NCI-H1417 treated with DMSO at 0.1 percent for 48 hours (cell line): ENCODE measurements at places on chromosomes 3 and 15.

GRCh38 chr3:121786485-121786884 is 36.9 kb upstream of the GOLGB1 start:
- DNase-seq = no peak

DNA sequence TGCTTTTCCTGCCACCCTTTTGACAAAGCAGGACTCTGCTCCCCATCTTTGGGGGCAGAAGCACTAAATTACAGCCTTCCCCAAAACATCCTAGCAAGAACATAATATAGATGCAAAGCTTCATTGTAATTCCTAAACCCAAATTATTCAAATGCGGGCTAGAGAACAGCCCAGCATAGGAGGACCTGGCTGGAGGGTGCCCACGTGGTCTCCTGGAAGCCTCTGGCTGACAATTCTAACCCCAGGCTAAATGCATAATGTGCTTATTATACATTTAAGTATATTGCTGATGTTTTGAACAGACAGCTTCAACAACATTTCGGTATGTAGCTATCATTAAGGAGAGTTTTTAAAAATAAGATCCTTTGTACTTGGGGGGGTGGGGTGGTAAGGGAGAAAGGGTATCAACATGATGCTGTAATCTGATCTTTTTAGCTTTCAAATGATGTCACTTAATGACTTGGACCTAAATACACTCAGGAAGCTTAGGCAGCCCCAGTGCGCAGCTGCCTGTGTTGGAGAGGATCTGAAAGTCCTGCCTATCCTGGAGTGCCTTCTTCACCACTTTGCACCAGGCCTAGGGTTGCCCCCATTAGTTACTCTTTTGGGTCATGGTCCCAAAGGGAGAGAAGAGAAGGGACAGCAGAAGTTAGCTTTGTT is 57.2 kb upstream of the USP3 start:
- DNase-seq = peak; percentile 68

DNA sequence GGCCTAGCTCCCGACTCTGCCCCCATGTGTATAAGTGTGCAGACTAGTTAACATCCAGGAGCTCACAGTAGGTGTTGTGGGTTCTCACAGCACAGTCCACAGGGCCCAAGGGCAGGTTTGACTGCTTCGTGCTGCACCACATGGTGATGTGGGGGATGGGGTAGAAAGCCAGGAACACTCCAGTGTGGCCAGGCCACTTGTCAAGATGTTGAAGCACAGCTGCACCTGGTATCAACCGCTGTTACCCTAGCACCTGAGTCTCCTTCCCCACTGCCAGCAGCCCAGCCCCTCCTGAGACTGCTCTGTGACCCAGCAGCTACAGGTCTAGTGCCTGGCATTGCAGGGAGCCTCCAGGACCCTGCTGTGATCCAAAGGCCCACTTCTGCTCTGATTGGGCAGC is 53.4 kb downstream of the CHDH start:
- DNase-seq = no peak

DNA sequence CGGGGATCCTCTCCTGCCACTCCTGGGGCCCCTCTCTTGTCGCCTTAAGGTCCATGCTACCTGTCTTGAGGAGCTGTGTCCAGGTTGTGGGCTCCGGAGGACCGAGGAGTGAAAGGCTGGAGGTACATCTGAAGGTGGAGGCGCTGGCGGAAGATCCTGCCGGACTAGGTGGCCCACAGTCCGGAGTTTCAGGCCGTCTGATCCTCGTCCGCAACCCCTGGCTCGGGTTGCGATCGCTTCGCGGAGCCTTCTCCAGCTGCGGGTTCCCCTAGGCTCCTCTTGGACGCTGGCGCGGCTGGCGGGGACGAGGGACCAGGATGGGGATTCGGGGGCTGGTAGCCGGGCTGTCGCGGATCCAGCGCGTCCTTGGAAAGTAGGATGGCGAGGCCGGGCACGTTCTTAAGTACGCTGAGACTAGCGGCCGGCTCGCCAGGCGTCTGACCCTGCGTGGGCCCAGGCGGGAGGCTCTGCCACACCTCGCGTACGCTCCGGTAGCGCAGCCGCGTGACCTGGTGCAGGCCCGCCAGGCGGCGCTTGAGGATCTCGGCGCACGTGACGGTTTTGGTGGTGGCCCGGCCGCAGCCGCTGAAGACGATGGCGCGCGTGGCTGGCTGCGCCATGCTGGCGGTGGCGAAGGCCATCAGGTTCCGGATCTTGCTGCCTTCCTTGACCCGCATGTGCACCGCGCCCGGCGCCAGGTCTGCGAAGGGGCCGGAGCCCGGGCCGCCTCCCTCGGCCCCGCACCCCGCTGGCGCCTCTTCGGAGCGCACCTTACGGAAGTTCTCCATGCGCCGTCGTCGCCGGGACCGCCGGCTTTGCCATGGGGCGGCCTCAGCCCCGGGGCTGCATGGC is 550 bp downstream of the RPP25 start:
- peak; percentile 16 for DNase-seq

DNA sequence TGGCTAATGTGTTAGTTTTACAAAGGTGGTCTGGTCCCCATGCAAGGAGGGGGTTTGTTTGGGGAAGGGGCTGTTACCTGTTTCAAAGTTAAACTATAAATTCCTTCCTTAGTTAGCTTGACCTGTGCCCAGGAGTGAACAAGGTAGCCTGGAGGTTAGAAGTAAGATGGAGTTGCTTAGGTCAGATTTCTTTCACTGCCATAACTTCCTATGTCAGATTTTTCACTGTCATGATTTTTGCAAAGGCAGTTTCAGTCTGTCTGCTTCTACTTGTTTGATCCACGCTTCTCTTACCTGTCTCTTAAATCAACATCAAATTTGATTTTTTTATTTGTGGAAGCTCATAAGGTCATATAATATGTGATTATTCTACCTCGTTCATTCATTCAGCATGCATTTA is 28.6 kb downstream of the STARD9 start:
- DNase-seq = no peak

GRCh38 chr15:49721091-49721490 is 100.2 kb downstream of the DTWD1 start:
- no peak for DNase-seq

- no peak for DNase-seq
Observed at GRCh38 chr3:180416111-180416594, 185.8 kb upstream of the TTC14 start.

GRCh38 chr3:196082619-196082971 is 705 bp upstream of the TFRC start:
- DNase-seq = peak; percentile 50

DNA sequence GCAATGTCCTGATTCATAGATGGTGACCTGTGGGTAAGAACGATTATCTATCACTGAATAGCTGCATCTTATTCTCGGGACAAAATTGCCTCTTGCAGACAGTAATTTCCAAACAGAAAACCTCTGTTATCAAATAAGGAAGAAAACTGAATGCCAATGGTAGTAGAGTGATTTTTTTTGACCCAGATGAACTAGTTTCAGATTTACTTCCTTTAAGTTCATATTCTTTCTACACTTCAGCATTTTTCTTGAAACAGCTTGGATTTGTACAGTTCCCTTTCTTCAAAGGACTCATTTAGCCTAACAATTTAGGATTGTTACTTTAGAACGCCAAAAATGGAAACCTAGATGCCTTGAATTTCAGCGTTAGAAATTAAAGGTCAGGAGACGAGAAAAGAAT is 14.6 kb downstream of the ETV5 start:
- no peak for DNase-seq

GRCh38 chr3:123953735-123954134 is 7.3 kb downstream of the CCDC14 start:
- no peak for DNase-seq

DNA sequence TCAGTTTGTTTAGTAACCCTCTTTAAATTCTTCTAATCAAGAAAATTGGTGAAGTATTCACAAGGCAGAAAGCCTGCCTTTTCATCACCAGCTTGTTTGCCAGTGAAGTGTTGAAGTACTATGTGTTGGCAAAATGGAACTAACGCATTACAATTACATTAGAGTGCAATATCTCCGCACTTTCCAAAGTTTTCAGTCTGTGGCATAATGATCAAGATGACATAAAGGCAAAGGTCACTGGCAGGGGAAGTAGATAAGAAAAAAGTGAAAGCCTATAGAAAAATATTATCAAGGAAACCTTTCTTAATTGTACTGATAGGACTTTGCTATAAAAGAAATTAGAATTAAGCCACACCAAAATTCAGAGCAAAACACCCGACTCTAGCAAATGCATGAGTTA is 25.0 kb upstream of the TM4SF1 start:
- no peak for DNase-seq

DNA sequence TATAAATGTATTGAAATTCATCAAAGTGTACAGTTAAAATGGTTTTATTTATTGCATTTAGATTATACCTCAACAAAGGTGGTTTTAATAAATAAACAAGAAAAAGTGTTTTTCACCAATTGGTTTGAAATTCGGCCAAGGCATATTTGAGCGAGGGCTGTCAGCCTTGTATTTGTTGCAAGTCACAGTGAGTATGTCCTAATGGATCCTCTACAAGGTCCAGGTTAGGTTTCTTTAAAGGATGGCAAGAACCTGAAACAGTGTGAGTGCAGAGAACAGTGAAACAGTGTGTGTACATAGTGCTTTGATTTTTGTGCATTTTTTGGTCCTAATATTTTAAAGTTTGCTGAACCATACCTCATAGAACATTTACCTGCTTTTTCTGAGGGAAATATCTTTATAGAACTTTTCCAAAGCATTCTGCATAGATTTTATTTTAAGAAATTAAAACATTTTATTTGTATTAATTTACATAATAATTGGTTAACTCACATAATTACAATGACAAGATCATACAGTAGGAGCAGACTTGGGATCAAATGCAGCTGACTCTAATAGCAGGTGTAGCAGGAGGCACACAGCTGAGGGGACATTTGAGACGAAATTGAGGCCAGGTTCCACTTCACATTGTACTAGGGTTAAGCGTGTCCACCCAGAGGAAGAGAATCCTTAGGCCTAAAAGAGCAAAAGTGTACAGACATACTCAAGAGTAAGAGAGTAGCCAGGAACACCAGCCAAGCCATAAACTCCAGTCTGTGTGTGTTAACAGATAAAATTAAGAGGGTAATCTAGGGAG is 428.8 kb upstream of the TPRG1 start:
- no peak for DNase-seq

GRCh38 chr3:151443583-151443982 is 17.3 kb downstream of the IGSF10 start:
- DNase-seq = no peak

- DNase-seq = no peak
Observed at GRCh38 chr3:115617591-115617990, 5.7 kb upstream of the GAP43 start.

DNA sequence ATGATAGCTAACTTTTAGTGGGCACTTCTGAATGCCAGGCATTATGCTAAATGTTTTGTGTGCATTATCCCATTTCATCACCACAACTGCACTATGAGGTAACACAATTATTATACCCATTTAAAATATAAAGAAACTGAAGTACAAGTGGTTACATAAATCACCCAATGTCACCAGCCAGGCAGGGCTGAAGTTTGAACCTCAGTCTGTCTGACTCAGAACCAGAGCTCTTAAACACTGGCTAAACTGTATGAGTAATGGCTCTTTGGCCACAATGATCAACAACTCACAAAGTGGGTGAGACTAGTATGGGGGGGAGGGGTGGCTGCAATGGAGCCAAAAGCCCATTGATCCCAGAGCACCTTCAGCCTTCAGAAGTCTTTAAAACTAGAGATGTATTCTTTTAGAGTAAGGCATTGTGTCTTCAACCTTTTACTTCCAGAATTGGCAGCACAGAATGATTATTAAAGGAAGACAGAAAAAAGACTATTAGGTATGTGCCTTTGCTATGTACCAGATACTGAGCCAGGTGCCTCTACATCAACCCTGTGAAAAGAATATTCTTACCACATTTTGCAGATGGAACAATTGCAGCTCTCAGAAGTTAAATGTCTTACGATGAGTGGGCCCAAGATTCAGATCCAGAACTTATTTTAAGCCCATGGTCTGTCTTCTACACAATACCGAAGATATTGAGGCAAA is 166.9 kb downstream of the UACA start:
- no peak for DNase-seq

- no peak for DNase-seq
Observed at GRCh38 chr3:128499724-128500275, 6.8 kb upstream of the GATA2 start.

DNA sequence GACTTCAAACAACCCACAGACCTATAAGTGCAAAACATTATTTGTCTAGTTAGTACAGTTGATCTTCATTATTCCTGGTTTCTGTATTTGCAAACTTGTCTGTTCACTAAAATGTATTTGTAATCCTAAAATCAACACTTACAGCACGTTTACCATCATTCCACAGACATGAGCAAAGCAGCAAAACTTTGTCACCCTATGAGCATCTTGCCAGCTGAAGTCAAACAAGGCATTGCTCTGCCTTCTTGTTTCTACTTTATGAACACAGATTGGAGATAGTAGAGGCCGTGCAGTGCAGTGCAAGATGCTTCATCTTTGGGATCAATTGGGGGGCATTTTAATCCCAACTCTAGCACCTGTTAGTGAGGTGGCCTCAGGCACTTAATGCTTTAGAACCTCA is 202.1 kb downstream of the NLGN1 start:
- no peak for DNase-seq

DNA sequence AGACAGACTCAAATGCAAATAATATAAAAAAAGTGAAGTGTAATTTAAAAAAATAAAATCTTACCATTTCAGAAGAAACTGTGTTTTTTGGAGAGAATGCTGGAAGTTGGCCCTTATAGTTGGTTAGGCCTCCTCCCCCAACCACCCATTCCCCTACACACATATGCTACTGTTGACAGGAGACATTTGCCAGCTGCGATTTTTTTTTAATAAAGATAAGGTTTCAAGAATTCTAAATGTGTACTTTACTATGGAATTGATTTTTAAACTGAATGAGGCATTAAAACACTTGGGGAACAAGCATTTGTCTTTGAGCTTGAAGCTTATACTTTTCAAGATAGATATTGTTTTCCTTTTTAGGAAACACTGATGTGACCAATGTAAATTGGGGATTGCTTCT is 4.4 kb upstream of the SSR3 start:
- no peak for DNase-seq

DNA sequence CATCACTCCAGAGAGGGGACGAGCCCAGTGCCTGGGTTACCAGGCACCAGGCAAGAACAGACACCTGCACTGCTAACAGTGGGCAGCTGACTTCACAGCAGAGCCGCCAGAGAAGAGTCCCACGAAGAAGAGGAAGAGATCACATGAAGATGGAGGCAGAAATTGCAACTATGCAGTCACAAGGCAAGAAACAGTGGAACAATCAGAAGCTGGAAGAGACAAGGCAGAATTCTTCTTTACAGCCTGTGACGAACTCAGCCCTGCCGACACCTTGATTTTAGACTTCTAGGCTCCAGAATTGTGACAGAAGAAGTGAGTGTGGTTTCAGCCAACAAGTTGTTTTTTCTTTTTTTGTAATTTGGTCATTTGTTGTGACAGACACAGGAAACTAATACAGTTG is 59.2 kb downstream of the IL12A start:
- DNase-seq = no peak

GRCh38 chr3:84974347-84974746 is 15.6 kb downstream of the CADM2 start:
- no peak for DNase-seq

DNA sequence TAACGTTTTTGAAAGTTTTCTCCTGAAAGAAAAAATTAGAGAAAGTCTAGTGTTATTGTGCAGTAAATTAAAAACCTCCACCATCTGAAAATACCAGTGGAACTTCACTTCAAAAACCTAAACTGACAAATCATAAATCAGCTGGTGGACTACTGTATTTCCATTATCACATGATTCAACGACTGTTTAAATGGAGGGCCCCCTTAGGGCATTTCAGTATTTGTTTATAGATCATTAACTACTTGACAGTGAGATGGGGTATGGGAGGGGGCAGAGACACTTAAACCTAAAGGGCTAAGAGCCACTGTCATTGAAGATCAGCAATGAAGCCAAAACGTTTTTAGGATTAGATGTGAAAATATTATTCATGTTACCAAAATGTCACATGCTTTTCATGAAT is 8.8 kb upstream of the C15orf61 start:
- DNase-seq = peak; percentile 72
